ENCODE measurements at places on chromosomes 4 and X.
A peak's percentile ranks its signal among the peaks of the same experiment; 100 is the strongest.

GRCh38 chr4:138162259-138162658, 79.9 kb downstream of the SLC7A11 start:
- DNase-seq, result no peak

GRCh38 chrX:29841750-29842149, 373.6 kb upstream of the MAGEB2 start:
- DNase-seq, result no peak

DNA sequence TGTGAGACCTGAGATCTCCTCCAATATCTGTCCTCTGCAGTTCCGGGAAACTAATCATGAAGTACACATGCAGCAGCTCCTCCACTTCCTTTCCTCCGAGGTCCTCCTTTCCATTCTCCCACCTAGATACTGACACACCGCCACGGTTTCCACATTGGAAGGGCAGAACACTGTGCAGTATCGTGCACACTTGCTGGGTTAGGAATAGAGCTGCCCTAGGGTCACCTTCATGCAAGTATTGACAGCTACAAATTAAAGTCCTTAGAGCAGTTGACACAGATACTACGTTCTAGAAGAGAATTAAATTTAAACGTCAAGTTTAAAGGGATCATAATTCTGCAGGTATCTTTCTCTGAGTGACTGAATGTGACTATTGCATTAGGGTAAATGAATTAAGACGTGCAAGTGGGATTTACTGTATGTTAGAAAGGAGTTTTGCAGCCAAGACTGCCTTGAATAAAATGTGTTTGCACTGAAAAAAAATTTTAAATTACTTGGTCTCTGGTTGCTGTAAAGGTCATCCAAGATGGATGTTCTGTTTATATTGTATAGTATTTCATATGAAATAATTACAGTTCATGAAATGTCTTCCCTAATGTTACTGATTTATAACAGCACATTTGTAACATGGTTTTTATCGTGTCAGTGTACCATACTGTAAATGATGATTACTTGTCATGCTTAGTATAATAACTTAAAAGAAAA, 117.7 kb downstream of the STOX2 start:
- no peak for DNase-seq

GRCh38 chr4:148444296-148445070, 2.3 kb upstream of the NR3C2 start:
- peak; percentile 65 for DNase-seq

All from D341Med (cell line).